ENCODE measurements at places on chromosomes 7 and 10. TPM values are rescaled to one million over a fixed set of nuclear protein-coding genes. Genes with fewer than 3 reads are reported as not detected.

The DENND10 gene
- 31.7 TPM for polyA plus RNA-seq

The GPR15LG gene
- not detected for polyA plus RNA-seq

The NCF1 gene
- 0.92 TPM for polyA plus RNA-seq

The PLEKHS1 gene
- 0.17 TPM for polyA plus RNA-seq

The NRAP gene
- not detected for polyA plus RNA-seq

The GLCCI1 gene
- polyA plus RNA-seq = 3.0 TPM

The PPP1R3C gene
- polyA plus RNA-seq = 13.6 TPM

The MRLN gene
- polyA plus RNA-seq = 24.3 TPM

The EN2 gene
- not detected for polyA plus RNA-seq

The TMEM236 gene
- polyA plus RNA-seq = 0.09 TPM

The KCNK18 gene
- not detected for polyA plus RNA-seq

The SFXN2 gene
- polyA plus RNA-seq = 72.1 TPM

The CALD1 gene
- polyA plus RNA-seq = 72.7 TPM

The C7orf57 gene
- polyA plus RNA-seq = not detected

The FIGNL1 gene
- 2.4 TPM for polyA plus RNA-seq

The TRDMT1 gene
- polyA plus RNA-seq = 2.0 TPM

The HHEX gene
- polyA plus RNA-seq = 3.1 TPM

The MYPN gene
- polyA plus RNA-seq = not detected

The FXYD4 gene
- 392 TPM for polyA plus RNA-seq

The ST8SIA6 gene
- polyA plus RNA-seq = 0.22 TPM

The TDRD1 gene
- not detected for polyA plus RNA-seq

The CRYGN gene
- not detected for polyA plus RNA-seq

The EMX2 gene
- 44.9 TPM for polyA plus RNA-seq

The ERVW-1 gene
- polyA plus RNA-seq = not detected

The PRTFDC1 gene
- 6.1 TPM for polyA plus RNA-seq

The SLC39A12 gene
- polyA plus RNA-seq = not detected

The MYH16 gene
- polyA plus RNA-seq = not detected

The C10orf67 gene
- polyA plus RNA-seq = 1.1 TPM

The BTBD16 gene
- 0.34 TPM for polyA plus RNA-seq

The BLNK gene
- 28.5 TPM for polyA plus RNA-seq

The SPDYE6 gene
- not detected for polyA plus RNA-seq

The HOXA2 gene
- polyA plus RNA-seq = 1.3 TPM

The TAS2R38 gene
- not detected for polyA plus RNA-seq

The ARPC1A gene
- 117 TPM for polyA plus RNA-seq
